ENCODE measurements at places on chromosomes 5 and 9.

DNA sequence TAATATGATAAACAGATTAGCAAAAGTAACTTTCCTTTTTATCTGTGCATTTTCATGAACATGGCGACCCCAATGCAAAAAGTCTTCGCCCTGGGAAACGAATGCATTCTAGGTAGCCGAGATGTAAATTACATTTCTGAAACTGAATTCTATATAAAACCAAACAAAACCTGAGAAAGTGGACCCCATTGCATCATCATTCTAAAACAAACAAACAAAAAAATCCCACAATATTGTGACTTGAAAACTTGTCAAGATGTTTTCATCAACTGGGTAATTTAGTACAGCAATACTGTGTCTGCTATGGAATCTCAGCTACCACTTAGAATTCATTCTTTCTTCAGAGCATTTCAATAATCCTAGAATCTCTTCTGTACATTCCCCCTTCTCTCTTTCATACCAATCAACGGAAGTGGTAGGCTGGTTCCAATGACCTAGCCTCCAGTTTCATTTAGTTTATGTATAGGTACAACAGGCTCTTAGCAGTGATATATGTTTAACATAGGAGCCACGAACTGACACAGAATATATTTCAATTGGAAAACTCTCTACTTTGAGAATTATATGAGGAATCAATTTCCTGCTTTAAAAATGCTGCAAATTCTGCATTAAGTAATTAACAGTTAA lies 85.6 kb downstream of the FBXW11 start:
- no peak for DNase-seq

GRCh38 chr5:81425569-81425968 lies 31.6 kb upstream of the ACOT12 start:
- peak; percentile 64 for DNase-seq

DNA sequence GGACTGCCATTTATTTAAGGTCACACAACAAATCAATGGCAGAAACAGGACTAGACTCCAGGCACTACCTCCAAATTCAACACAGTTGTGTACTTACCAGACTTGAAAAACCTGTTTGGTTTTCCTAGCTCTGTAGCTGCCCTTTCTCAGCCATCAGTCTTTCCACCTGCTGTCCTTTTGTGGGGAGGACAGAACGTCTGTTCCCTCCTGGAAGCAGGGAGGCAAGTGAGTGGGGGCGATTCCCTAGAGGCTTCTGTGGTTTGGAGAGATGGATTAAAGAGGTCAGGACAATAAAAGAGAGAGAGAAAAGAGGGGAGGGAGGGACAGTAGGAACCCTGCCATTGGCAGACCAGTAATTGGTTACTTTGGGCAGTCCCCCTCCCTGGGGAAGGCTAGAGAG lies 14.7 kb downstream of the ASTN2 start:
- DNase-seq: no peak

- no peak for DNase-seq
Observed at GRCh38 chr9:70747261-70747718, 332.8 kb upstream of the KLF9 start.

DNA sequence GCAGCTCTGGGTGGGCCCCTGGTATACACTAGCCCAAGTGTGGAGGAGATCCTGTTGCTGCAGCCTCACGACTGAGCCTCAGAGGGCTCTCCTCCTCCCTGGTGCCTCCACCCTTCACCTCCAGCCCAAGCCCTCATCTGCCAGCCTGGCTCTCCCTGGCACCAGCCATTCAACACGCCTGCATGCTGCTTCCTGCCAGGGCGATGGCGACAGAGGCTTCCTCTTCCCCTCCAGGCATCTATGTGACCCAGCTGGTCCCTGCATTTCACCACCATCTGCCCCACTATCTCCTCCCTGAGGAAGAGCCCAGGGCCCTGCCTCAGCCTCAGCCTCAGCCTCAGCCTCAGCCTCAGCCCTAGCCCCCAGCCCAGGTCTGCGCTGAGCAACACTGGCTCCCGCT lies 54.8 kb upstream of the ANGPTL2 start:
- DNase-seq: no peak

DNA sequence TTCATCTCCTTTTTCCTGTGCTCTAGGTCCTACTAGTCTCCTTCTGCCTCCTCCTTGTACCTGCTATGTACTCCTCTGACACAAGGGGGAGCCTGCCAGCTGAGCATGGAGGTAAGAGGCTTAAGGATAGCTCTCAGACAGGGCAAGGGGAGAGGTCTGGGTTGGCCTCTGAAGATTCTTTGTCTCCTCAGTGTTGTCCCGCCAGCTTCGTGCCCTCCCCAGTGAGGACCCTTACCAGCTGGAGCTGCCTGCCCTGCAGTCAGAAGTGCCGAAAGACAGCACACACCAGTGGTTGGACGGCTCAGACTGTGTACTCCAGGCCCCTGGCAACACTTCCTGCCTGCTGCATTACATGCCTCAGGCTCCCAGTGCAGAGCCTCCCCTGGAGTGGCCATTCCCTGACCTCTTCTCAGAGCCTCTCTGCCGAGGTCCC lies 3.8 kb downstream of the CREB3 start:
- peak; percentile 90 for DNase-seq

DNA sequence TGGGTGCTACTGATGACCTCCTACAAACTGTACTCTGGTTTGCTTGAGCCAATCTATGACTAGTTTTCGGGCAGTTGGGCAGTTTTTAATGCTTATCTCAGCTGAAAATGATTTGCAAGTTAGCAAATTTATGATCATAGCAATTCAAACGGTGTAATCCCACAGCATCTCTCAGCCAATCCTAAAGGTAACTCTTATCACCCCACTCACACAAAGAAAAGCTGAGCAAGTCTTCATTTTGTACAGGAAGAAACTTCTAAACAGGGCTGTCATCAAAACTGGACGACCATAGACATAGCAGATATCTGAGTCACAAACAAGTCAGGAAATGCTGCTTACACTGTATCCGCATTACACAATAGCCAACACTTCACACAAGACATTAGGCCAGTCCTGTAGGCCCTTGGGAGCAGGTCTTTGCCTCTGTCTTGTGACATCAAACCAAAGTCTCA lies 2.6 kb upstream of the ENC1 start:
- DNase-seq: peak; percentile 98

DNA sequence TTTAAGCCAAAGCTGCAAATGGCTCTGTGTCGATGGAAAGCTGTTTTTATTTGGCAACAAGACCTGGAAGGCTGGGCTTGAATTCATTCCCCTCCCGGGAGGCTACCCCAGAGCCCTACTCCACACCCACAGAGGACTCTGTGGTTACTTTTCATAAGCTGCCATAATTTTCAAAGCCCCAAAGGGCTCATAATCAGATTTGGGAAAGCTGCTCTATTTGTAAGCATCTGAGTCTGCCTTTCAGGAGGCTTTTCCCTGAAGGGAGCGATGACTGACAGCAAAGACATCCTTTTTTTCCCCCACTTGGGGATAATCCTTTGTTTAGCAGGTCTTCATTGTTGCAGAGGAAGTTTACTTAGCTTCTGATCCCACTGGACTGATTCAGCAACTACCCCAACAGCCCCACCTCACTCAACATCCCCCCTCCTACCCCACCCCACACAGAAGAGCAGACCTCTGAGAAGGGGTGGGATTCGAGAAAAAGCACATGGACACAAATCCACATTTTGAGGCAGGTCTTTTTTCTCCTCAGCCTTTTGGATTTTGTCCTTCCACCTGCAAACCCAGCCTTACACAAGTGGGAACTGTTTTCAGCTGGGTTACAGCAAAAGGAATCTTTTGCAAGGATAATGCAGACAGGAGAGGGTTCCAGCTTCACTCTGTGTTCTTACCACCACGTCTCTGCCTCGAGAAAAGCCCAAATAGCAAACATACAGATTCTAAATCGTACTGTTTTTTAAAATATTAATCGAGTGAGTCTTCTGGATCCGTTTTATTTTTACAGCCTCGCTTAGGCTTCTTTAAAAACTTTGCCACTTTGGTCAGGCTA lies 244.4 kb upstream of the TUT7 start:
- DNase-seq: no peak

GRCh38 chr9:107337676-107338590 lies 54.9 kb downstream of the RAD23B start:
- no peak for DNase-seq

DNA sequence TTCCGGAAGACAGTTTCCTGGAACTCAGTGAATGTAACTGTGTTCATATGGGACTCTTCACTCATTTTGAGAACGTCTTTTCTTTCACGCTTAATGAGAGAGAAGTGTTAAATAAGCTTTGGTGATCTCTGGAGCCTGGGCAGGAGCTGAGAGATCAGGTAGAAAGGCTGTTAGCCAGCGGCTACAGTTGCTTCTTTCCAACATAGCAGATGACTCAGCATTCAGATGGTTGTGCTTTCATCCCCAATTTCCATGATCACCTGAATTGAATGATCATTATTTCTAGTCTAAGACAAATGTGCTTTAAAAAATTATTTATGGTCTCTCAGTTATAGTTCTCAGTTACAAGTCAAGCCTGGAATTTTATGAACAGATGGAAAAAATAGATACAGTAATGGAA lies 234.5 kb downstream of the ADAMTSL1 start:
- no peak for DNase-seq

- DNase-seq: peak; percentile 62
Observed at GRCh38 chr9:34125681-34126206, 754 bp downstream of the DCAF12 start.

DNA sequence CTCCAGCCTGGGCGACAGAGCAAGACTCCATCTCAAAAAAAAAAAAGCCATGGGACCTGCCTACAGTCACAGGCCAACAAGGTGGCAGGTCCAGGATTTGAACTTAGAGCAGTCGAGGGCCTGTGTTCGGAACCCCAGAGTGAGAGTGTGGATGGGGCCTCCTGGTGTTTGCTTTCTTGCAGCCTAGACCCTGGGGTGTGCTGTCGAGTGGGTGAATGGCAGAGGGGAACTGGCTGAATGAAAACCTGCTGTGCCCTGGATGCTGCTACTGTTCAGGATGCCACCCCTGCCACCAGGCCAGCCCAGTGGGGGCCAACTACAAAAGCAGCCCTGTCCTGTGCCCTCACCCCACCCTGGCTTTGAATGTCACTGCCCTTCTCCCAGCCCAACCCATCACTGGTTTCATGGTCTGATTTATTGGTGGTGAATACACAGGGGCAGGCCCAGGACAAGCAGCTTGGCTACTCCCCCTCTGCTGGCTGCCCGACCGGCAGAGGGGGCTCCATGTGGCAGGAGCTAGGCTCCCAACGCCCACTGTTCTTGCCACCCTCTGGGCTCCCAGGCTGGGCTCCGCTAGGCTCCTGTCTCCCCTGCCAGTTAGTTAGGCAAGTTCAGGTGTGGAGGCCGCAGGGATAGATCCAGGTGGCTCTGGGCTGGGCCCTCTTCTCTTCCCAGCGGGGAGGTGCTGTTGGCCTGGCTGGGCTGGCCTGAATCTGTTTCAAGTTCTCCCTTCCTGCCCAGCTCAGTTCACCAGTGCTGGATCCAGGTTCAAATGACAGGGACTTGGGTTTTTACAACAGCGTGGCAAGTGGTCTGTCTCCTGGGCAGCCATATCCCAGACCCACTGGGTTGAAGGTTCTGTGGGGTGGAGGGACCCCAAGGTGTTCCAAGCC lies 12.2 kb downstream of the FPGS start:
- DNase-seq: no peak

- DNase-seq: no peak
Observed at GRCh38 chr9:135971111-135971766, 10.1 kb upstream of the UBAC1 start.

DNA sequence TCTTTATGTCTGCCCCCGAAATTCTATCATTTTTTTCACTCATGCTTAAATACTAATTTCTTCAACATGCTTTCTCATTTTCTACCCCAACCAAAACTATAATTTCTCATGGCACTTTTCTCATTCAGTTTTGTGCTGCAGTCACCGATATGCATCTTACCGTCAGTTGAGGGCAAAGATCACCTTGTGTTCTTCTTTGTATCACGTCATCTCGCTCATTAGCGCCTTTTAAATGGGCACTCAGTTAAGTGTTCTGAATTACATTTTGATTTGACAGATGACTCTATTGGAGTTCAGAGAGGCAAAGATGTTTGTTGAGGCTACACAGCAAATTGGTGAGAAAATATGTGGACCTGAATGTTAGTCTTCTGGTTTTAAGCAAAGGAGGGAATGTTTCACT lies 211.7 kb upstream of the GLRA1 start:
- no peak for DNase-seq

DNA sequence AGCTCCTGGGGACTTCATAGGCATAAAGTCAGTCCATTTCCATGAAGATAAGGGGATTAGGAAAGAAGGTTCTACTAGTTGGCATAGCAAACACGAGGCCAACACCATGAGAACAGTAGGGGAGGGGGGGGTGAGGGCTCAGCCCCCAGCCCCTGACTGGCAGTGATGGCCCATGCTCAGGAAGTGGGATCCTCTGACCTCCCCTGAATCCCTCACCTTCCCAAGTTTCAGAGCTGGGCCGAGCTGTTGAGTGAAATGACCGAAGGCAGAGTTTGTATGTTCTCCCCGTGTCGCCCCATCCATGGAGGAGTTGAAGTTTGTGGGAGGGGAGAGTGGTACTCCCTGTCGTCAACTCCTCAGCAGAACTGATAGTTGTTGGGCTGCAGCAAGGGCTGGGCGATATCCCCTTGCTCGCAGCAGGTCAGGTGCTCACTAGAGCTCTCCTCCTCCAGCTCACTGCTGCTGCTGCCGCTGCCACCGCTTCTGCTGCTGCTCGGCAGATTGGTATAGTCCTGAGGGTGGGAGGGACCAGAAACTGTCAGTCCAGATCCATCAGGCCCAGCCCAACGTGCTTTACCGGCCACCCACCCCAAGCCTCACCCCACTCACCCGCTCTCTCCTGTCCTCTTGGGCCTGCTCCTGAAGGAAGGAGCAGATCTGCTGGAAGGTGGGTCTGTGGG lies 32.5 kb downstream of the CSF1R start:
- no peak for DNase-seq

DNA sequence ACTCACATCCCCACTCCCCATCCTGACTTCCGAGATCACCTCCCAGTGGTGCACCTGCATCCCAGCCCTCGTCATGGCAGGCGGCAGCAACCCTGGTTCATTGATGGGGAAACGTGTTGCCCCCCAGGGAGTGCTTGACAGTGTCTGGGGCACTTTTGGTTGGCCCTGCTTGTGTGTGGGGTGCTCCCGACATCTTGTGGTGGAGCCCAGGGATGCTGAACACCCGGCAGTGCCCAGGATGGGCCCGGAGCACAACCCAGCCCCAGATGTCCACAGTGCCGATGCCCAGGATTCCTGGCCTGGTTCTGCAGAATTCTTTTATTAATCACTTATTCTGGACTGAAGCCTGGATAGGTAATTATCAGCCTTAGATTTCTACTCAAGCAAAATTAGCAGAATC lies 3.7 kb downstream of the MRPL36 start:
- no peak for DNase-seq

GRCh38 chr5:107072440-107072839 lies 598.3 kb downstream of the EFNA5 start:
- peak; percentile 76 for DNase-seq

DNA sequence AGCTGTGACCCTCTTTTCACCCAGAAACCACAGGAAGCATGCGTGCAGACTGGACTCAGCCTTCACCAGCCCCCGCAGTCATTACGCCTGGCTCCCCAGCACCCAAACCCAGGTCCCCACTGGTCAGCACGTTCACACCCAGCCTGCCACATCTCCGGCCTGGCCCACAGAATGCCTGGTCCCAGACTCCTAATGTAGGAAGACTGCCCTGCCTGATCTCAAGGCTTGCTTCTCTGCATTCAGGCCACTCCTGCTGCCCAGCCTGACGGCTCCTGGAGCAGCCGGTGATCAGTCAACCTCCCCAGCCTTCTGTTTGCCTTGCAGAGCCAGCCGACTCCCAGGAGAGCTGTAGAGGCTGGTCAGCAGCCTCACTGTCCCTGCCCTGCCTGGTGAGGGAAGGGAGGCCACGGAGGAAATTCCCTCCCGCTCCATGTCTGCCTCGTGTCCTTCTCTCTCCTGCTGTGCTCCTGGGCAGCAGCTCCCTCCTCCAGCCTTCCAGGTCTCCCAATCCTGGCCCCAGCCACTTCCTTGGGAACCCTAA lies 25.4 kb downstream of the ADAMTS2 start:
- peak; percentile 84 for DNase-seq
